ENCODE measurements at places on chromosomes 11 and 22.

GRCh38 chr11:67055812-67056211, 835 bp upstream of the RHOD start:
- DNase-seq = peak; percentile 71
- peak overlapping the region; percentile 76 for H3K4me3 ChIP-seq
- no peaks in the 10 kb centered on the region for H3K27me3 ChIP-seq
- peaks cover 40% of the 10 kb centered on the region for H3K4me1 ChIP-seq
- H3K27ac ChIP-seq = peak overlapping the region; percentile 92
- H3K36me3 ChIP-seq = no peaks in the 10 kb centered on the region

GRCh38 chr22:49077036-49077393, 750.7 kb downstream of the BRD1 start:
- H3K4me1 ChIP-seq = no peaks in the 10 kb centered on the region
- no peak overlapping the region for H3K4me3 ChIP-seq

DNA sequence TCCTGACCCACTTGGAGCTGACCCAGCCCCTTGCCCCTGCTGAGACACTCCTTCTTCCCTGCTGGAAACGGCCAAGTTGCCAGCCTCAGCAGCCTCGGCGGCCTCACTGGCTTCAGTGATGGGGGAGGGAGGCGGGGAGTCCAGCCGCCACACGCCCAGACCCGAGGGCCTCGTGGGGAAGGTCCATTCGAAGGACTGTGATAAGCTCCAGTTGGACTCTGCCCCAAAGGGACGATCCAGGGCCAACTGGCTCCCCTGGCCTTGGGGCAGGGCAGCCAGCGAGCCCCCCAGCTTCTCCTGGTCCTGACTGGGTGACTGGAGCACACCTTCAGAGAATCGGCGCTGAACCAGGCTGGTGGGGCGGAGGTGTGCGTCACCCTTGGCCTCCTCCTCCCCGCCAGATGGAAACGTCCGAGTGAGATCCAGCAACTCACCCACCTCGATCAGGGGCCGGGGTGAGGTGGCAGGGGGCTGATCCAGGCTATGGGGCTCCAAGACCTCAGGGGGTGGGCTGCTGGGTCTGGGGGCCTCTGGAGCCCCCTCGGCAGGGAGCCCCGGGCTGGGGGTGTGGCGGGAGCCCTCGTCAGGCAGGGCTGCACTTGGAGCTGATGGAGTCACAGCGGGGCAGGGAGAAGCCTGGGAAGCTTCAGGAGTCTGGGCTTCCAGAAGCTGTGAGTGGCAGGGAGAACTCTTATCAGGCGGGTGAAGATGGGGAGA, 11.5 kb downstream of the TNKS1BP1 start:
- no peak overlapping the region for H3K4me3 ChIP-seq
- no peaks in the 10 kb centered on the region for H3K27me3 ChIP-seq
- H3K27ac ChIP-seq = no peak overlapping the region
- H3K4me1 ChIP-seq = peaks cover 43% of the 10 kb centered on the region
- peaks cover 16% of the 10 kb centered on the region for H3K36me3 ChIP-seq

DNA sequence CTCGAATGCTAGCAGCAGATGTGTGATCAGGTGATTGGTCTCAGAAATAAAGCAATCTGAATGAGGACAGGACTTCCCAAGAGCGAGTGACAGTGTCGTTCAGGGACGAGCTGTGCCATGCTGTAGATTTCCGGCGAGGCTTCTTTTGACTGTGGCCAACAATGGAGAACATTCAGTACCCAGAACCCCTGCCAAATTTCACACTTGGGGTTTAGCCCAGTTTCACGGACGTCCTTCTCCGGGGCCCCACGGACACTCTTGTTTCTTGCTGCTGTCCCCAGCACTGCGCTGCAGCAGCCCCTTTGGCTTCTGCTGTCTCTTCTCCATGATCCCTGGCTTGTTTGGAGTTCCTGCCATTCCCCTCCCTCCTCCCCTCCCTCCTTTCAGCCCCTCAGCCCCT, 115.1 kb upstream of the GRAMD1B start:
- no peaks in the 10 kb centered on the region for H3K36me3 ChIP-seq
- no peak for DNase-seq
- no peak overlapping the region for H3K27ac ChIP-seq
- no peaks in the 10 kb centered on the region for H3K4me1 ChIP-seq

GRCh38 chr11:73308961-73309919, 1.2 kb downstream of the ARHGEF17 start:
- H3K4me1 ChIP-seq = peaks cover 48% of the 10 kb centered on the region
- H3K27ac ChIP-seq = peak overlapping the region; percentile 83
- no peaks in the 10 kb centered on the region for H3K36me3 ChIP-seq
- no peaks in the 10 kb centered on the region for H3K27me3 ChIP-seq
- peak overlapping the region; percentile 94 for H3K4me3 ChIP-seq

GRCh38 chr11:89416961-89417360, 74.2 kb downstream of the NOX4 start:
- H3K4me1 ChIP-seq = no peaks in the 10 kb centered on the region
- H3K4me3 ChIP-seq = no peak overlapping the region
- H3K36me3 ChIP-seq = no peaks in the 10 kb centered on the region
- no peak overlapping the region for H3K27ac ChIP-seq
- no peak for DNase-seq

GRCh38 chr11:30046578-30046945, 29.7 kb upstream of the KCNA4 start:
- no peaks in the 10 kb centered on the region for H3K36me3 ChIP-seq
- H3K27me3 ChIP-seq = no peaks in the 10 kb centered on the region
- DNase-seq = no peak
- H3K4me3 ChIP-seq = no peak overlapping the region
- H3K27ac ChIP-seq = no peak overlapping the region

- no peak overlapping the region for H3K4me3 ChIP-seq
- no peaks in the 10 kb centered on the region for H3K36me3 ChIP-seq
- no peak for DNase-seq
- peaks cover 17% of the 10 kb centered on the region for H3K4me1 ChIP-seq
Observed at GRCh38 chr11:27423125-27423524, 49.5 kb downstream of the LGR4 start.

- no peak overlapping the region for H3K4me3 ChIP-seq
- no peaks in the 10 kb centered on the region for H3K4me1 ChIP-seq
- DNase-seq = no peak
- no peak overlapping the region for H3K27ac ChIP-seq
- peaks cover 3% of the 10 kb centered on the region for H3K27me3 ChIP-seq
Observed at GRCh38 chr11:125132596-125132995, 21.2 kb upstream of the TMEM218 start.

DNA sequence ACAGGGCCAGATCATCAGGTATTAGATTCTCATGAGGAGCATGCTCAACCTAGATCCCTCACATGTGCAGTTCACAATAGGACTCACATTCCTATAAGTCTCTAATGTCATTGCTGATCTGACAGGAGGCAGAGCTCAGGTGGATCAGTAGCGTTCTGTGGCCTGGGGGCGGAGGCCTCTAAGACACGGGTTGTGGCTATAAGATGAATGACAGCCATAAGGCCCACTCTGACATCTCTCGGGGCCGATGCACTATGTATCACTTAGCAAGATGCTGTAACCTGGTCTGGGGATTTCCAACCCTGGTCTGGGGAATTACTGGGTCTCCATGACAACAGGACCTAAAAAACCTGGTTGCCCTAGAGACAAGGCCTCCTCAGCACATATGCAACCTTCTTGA, 932.7 kb downstream of the TBC1D22A start:
- H3K4me3 ChIP-seq = no peak overlapping the region
- peaks cover 3% of the 10 kb centered on the region for H3K4me1 ChIP-seq
- H3K36me3 ChIP-seq = no peaks in the 10 kb centered on the region
- H3K27me3 ChIP-seq = no peaks in the 10 kb centered on the region

- no peaks in the 10 kb centered on the region for H3K36me3 ChIP-seq
- DNase-seq = peak; percentile 53
- peak overlapping the region; percentile 53 for H3K27ac ChIP-seq
- H3K4me1 ChIP-seq = peaks cover 57% of the 10 kb centered on the region
- no peaks in the 10 kb centered on the region for H3K27me3 ChIP-seq
Observed at GRCh38 chr22:42686756-42687491, 33.7 kb downstream of the A4GALT start.

- no peak overlapping the region for H3K27ac ChIP-seq
- no peak for DNase-seq
- H3K27me3 ChIP-seq = no peaks in the 10 kb centered on the region
- H3K4me3 ChIP-seq = no peak overlapping the region
Observed at GRCh38 chr11:104531075-104531474, 367.1 kb upstream of the PDGFD start.

GRCh38 chr22:20465759-20466077, 28.1 kb upstream of the SCARF2 start:
- no peaks in the 10 kb centered on the region for H3K27me3 ChIP-seq
- DNase-seq = no peak
- no peaks in the 10 kb centered on the region for H3K4me1 ChIP-seq
- no peak overlapping the region for H3K4me3 ChIP-seq
- H3K27ac ChIP-seq = no peak overlapping the region

DNA sequence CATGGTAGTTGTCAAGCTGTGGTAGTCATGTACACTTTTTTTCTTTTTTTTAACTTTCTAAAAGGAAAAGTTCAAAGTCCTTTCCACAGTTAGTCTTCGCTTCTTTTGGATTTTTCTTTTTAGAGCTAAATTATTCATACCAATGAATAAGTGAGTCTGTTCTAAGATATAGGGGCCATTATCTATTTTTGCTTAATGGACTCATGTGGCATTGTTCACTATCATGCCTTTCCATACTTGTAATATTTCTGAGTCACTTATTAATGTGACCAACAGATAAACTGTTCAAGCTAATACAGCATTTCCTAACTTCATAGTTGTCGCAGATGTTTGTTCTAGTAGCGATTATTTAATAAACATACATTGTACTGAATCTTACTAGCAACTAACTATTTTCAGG, 8.0 kb upstream of the B3GNT6 start:
- H3K27me3 ChIP-seq = no peaks in the 10 kb centered on the region
- DNase-seq = no peak
- peaks cover 30% of the 10 kb centered on the region for H3K4me1 ChIP-seq
- no peak overlapping the region for H3K4me3 ChIP-seq

GRCh38 chr22:36741968-36742367, 34.0 kb downstream of the IFT27 start:
- H3K27ac ChIP-seq = no peak overlapping the region
- no peaks in the 10 kb centered on the region for H3K4me1 ChIP-seq
- no peaks in the 10 kb centered on the region for H3K36me3 ChIP-seq
- no peak overlapping the region for H3K4me3 ChIP-seq
- no peaks in the 10 kb centered on the region for H3K27me3 ChIP-seq

GRCh38 chr22:50035976-50036724, 21.9 kb downstream of the TTLL8 start:
- H3K36me3 ChIP-seq = no peaks in the 10 kb centered on the region
- no peaks in the 10 kb centered on the region for H3K27me3 ChIP-seq
- DNase-seq = no peak
- H3K4me3 ChIP-seq = no peak overlapping the region

GRCh38 chr11:14764579-14765527, 121.2 kb downstream of the PDE3B start:
- H3K27me3 ChIP-seq = no peaks in the 10 kb centered on the region
- no peak overlapping the region for H3K4me3 ChIP-seq
- no peaks in the 10 kb centered on the region for H3K36me3 ChIP-seq
- H3K4me1 ChIP-seq = no peaks in the 10 kb centered on the region
- H3K27ac ChIP-seq = no peak overlapping the region

DNA sequence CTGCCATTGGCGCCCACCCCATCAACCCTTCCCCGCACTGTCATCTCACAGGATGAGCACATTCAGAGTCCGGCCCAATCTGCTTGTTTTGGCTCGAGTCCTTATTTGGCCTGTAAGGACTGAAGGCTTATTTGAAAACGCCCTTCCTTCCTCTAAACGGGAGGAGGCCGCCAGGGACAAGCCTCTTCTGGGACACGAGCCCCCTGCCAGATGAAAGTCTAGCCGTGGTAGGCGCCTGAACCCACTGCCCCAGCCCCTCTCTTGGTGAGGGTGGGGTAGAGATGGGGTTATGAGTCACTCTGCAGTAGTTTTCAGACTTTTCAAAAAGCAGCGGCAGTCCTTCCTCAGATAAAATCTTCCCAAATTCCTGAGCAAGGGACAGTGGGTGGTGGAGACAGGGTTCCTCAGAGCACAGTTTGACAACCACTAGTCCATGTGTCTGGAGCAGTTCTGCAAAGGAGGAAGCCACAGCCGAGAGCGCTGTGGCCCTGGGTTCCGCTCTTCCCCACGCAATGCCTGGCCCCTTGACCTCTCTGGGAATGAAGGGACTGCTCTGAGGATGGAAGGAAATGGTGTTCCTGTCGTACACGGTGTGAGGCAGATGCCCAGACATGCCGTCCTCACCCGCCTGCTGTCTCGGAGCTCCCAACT, 57.0 kb downstream of the MYH9 start:
- no peaks in the 10 kb centered on the region for H3K27me3 ChIP-seq
- peaks cover 74% of the 10 kb centered on the region for H3K4me1 ChIP-seq
- no peak overlapping the region for H3K4me3 ChIP-seq
- H3K27ac ChIP-seq = peak overlapping the region; percentile 95

DNA sequence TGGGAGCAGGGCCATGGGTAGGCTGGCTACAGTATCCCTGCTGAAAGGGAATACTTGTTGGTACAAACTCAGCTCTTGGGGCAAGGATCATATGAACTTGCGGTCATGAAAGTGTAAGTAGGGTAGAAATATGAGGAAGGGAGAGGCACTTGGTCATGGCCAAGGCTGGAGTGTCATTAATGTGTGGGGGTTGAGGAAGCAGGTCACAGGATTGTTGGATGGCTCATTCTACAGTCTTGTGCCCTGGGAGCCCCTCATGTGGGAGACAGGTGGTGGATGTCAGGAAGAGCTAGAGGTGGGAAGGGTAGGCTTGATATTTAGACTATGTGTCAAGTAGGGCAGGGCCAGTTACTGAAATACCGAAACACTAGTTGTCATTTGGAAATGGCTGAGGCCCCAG, 95.5 kb downstream of the RRM1 start:
- H3K4me3 ChIP-seq = no peak overlapping the region
- no peaks in the 10 kb centered on the region for H3K4me1 ChIP-seq
- H3K36me3 ChIP-seq = no peaks in the 10 kb centered on the region
- DNase-seq = no peak
- no peak overlapping the region for H3K27ac ChIP-seq

GRCh38 chr11:66462911-66463310, 3.8 kb upstream of the PELI3 start:
- no peak overlapping the region for H3K4me3 ChIP-seq
- no peaks in the 10 kb centered on the region for H3K36me3 ChIP-seq

DNA sequence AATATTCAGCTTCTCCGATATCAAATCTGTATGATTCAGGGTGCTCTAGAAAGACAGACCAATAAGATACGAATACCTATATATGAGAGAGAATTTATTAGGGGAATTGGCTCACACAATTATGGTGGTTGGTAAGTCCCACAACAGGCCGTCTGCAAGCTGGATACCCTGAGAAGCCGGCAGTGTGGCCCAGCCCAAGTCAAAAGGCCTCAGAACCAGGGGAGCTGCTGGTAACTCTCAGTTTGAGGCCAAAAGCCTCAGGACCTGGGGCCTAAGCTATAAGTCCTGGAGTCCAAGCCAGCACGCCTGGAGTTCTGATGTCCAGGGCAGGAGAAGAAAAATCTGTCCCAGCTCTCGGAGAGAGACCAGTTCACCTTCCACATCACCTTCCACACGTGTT, 318.7 kb downstream of the BRD1 start:
- H3K4me3 ChIP-seq = no peak overlapping the region
- H3K4me1 ChIP-seq = no peaks in the 10 kb centered on the region
- DNase-seq = no peak
- H3K27ac ChIP-seq = no peak overlapping the region
- H3K36me3 ChIP-seq = no peaks in the 10 kb centered on the region
- H3K27me3 ChIP-seq = no peaks in the 10 kb centered on the region

- H3K4me1 ChIP-seq = no peaks in the 10 kb centered on the region
- no peak overlapping the region for H3K27ac ChIP-seq
- H3K27me3 ChIP-seq = no peaks in the 10 kb centered on the region
- no peak for DNase-seq
- peaks cover 1% of the 10 kb centered on the region for H3K36me3 ChIP-seq
- no peak overlapping the region for H3K4me3 ChIP-seq
Observed at GRCh38 chr22:41252365-41252764, 11.6 kb upstream of the CHADL start.

- no peak overlapping the region for H3K4me3 ChIP-seq
- no peak for DNase-seq
- no peaks in the 10 kb centered on the region for H3K27me3 ChIP-seq
- H3K27ac ChIP-seq = no peak overlapping the region
- peaks cover 10% of the 10 kb centered on the region for H3K4me1 ChIP-seq
Observed at GRCh38 chr11:43918662-43919061, 23.8 kb upstream of the C11orf96 start.

All from Caco-2 (cell line).